ENCODE measurements at places on chromosomes 2 and 18.

DNA sequence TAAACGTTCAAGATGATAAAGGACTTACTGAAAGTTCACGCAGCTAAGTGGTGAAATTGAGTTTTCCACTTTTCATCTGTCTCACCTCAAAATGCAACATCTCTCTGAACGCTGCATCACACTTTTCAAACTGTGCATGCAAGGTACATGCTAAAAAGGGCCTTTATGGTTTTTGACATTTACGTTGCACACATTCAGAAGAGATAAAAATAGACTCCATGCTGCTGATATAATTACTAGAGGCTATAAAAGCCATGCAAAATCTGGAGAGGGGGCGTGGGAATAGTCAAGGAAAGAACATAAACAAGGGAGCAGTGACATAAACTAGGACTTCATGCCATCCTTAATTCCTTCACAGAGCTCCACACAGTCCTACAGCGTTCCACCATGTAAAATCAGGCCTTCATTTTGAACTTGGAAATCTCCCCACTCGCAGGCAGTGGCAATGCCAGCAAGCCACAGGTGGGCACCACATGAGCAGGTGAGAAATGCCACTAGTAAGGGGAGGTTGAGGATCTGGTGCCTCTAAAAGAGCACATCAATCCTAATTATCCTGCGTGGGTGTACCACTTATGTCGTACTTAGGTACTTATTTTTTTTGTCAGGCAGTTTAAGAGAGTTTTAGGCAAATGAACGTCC is 71.4 kb downstream of the ZEB2 start:
- no peak for DNase-seq

DNA sequence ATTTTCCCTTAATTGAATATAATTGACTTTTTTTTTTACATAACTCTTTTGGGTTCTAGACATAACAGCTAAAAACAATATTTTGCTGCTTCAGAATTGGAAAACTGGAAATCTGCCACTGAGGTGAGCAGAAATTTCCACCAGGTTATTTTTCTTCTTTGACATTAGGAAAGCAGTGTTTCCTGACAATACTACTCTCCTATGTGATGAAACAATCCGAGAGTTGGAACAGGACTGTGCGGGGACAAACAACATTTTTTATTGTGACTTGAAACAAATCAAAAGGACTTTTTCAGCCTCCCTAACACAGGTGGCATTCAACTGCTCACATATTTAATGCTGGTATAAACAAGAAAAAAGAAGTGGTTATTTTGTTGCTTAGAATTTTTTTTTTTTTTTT is 237.2 kb downstream of the RNF152 start:
- DNase-seq: no peak

DNA sequence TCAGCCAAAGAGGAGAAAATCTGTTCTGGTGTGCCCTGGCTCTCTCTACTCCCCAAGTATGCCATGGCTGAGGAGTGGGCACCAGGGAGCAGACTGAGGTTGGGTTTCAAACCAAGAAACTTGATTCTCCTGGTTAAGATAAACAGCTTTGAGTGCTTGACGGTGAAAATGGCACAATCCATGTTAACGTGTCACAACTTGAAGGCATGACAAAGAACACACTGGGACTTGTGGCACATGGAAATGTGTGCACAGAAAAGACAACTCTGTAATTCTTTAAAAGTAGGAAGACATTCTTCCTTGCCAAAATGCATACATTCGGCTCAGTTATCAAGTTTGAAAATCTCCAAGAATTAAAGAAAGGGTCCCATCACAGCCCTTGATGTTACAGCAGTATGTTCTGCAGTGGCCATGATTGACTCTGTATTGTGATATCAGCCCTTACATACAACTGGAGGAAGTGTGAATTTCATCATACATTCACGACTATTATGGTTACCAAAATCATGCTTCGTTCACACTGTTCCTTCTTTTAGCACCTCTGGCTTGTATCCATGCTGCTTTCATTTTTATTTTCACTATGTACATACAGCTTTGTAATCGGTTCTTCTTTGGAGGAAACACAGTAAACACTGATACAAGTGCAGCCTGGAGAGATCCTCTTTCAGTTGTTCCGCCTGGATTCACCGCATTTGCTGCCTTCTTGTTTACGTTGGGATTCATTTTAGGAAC is 15.6 kb upstream of the ACTG2 start:
- no peak for DNase-seq

DNA sequence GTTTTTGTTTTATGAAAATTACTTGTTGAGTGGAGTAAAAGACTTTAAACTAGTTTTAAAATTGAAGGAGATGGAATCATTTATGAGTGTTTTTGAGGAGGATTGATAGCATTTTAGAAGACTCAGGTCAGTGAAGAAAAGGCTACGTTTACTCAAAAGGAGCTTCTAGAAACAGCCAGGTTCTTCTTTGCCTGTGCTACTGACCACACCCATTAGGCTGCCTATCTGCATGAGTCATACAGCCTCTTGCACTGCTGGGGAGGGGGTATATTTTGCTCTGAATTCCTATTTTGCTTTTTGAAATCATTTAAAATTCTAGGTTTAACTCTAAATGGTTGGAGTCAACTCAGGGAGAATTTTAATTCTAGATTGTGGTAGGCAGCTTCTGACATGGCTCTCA is 22.3 kb downstream of the EFEMP1 start:
- no peak for DNase-seq

DNA sequence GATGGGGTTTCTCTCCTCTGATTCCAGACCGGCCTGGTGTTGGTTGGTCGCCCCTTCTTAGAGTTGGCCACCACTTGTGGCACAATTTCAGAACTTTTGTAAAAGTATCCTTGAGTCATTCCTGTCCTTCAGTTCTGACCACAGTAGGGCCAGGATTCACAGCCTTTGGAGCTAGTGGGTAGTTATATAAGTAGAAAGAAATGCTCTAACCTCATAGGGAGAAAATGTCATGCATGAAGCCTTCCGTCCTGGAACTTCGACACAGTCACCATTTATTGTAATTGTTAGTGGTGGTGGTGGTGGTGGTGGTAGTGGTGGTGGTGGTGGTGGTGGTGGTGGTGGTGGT is 65.4 kb downstream of the EPAS1 start:
- no peak for DNase-seq

DNA sequence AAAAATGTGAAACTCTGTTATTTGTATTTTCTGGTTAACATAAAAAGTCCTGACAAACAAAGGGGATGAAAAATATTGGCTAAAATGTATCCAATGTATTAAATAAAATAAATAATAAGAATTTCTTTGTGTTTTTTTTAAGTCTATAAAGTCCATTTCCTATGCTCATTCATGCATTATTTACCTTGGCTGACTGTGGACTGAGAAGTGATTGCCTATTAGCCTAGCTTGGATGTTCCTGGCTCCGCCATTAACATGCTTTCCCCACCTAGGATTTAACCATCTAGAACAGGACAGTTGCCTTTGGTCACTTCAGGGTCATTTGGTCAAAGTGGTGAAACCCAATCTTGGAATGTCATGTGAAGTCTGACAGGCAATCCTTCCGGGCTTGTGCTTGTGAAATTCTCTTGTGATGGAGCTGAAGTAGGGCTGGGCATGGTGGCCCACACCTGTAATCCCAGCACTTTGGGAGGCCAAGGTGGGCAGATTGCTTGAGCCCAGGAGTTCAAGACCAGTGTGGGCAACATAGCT is 60.4 kb upstream of the TANC1 start:
- DNase-seq: no peak

DNA sequence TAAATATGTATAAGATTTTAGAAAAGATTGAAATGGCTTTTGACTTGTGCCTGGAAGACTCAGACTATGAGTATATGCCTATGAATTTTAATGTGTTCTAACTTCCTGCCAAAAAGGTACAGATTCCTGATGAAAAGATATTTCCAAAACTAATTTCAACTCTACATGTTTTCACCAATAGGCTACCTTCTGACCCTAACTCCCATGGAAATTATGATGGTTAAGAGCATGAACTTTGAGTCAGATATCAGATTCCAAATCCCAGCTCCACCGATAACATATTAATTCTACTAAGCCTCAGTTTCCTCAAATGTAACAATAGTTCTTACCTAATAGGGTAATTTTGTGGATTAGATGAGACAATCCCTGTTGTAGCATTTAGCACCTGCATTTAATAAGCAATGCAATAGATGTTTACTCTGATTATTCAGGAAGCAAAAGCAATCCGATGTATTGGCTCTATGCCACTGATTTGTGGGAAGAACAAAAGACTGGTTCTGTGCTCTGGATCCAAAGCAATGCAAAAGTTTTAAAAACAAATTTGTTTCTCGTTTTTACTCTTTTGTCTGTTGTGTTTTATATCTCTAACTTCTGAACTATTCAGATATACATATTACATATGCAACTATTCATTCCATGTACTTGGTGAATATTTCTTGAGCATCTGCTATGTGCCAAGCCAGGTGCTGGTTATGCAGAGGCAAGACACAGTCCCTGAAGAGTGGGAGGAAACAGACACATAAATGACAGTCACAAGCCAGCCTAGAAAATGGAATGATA is 115.4 kb downstream of the GATA6 start:
- DNase-seq: no peak

DNA sequence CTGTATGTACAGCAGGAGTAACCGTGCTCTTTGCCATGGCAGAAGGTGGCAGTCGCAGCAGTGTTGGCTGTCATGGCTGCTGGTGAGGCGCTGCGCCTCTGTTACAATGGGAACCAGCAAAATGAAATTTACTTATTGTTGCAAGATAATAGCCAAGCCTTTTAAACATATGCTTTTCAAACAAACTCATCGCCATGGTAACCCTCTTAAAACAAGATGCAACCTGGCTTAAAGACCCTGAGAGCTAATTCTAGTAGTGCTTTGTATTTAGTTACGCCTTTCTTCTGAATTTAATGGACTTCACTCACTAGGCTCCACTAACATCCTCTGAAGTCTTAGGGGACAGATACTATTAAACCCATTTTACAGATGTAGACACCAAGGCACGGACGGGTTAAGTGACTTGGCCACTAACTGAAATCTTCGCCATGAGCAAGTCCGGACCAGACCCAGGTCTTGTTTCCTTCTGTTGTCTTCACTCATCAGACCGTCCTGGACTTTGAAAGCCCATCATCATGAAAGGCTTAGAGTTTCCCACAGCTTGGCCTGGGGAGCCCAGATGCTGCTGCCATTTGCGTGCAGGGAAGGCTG is 111.6 kb upstream of the ODC1 start:
- no peak for DNase-seq

- no peak for DNase-seq
These were observed 40.0 kb upstream of the NFATC1 start for GRCh38 chr18:79355433-79356335.

GRCh38 chr2:202376460-202377206 is 506 bp downstream of the BMPR2 start:
- DNase-seq: peak; percentile 37

DNA sequence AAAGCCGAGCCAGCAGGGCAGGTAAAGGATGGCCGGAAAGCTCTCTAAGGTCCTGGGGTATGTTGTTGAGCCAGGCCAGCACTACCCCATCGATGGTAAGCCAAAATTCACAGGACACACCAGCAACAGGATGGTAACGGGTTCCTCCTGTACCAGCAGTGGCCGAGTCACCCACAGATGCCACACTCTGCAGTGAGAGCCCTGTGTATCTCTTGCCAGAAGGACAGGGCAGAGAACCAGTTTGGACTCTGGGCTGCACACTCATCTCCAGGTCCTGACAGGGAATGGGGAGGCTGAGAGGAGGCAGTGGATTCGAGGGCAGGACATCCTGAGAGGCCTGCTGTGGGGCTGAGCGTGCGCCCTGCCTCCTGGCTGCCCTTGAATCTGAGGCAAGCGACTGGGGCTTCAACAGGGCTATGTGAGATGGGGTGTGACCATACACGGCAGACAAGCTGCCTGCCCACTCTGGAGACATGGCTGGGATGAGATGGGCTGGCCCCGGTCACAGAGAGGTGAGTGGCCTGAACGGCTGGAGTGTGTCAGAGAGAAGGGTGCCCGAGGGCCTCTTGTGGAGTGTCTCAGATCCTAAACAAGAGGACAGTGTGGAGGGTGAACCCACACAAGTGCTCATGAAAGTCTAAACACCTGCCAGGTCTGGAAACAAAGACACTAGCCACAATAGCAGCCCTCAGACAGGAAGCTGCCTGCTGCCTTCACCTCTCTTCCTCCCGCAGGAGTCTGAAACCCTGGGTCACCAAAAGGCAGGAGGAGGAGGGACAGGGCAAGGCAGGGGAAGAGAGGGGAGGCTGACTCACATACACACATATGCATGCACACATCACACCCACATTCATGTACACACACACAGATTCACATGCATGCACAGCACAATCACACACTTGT is 182.3 kb downstream of the LOXHD1 start:
- no peak for DNase-seq

DNA sequence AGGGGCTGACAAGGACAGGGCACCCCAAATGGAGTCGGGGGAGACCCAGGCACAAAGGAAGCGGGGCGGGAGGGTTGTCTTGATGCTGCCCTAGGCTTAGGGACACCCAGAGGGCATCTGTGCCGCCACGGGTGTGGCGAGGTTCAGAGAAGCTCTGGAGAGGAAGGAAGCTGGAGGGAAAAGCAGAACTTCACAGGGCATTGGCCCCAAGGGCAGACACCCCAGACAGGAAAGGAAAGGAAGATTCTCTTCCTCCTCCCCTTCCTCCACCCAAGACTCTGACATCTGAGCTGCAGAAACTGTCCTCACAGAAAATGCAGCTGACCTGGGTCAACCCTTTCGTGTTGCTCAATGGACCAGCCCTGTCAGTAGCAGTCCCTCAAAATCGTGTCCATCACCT is 25.6 kb downstream of the DNMT3A start:
- no peak for DNase-seq

DNA sequence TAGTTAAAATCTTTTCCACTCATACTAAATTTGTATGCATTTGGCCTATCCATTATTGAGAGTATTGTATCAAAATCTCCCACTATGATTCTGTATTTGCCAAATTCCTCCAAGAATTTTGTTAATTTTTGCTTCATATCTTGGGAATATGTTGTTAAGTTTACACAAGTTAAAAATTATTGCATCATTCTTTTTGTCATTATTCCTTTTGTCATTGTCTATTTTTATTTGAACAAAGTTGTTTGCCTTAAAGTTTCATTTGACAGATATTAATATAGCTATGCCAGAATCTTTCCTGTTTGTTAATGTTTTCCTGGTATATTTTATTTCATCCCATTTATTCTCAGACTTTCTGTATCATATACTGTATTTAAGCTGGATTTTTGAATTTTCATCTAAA is 41.3 kb downstream of the LOXHD1 start:
- DNase-seq: no peak

- peak; percentile 3 for DNase-seq
These were observed 13.1 kb downstream of the CROCC2 start for GRCh38 chr2:240919161-240919781.

DNA sequence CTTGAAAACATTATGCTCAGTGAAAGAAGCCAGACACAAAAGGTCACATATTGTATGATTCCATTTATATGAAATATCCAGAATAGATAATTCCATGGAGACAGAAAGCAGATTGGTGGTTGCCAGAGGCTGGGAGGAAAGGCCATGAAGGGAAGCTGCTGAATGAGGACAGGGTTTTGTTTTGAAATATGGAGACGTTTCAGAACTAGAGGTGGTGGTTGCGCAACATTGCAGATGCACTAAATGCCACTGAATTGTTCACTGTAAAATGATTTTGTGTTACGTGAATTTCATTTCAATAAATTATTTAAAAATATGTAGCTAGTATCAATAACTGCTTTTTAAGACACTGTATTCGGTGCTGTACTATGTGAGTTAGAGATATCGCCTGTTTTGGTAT is 101.7 kb upstream of the ZNF236 start:
- no peak for DNase-seq
